Sigmoid colon (tissue), 7 donors: ENCODE measurements at places on chromosomes 7 and 10. TPM values are rescaled to one million over a fixed set of nuclear protein-coding genes. Genes with fewer than 3 reads are reported as not detected.

Gene SEMA3E
- under 0.01 TPM for polyA plus RNA-seq

DNA sequence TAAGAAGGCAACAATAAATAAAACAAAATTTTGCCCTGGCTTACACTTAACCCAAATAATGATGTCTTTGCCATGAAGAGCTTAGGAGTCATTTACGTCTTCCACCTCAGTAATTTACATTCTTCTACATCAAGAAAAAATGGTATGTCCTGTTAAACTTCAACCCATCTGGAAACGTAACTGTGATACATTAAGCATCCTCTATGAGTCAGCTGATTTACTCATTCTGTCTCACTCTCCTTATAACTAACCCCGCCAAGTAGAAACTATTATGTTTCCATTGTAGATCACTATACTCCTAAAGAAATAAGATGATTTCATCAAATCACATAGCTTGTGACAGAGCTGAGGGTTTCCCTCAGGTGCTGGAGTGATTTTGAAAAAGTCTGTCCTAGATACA, 330.7 kb downstream of the CDC14C start:
- H3K4me3 ChIP-seq = no peak overlapping the region
- H3K27me3 ChIP-seq = no peaks in the 10 kb centered on the region
- no peaks in the 10 kb centered on the region for H3K36me3 ChIP-seq
- DNase-seq = no peak

- H3K4me3 ChIP-seq = no peak overlapping the region
- no peak overlapping the region for H3K27ac ChIP-seq
- H3K36me3 ChIP-seq = peaks cover 21% of the 10 kb centered on the region
- no peak for DNase-seq
These were observed 101.2 kb upstream of the ZNF746 start for GRCh38 chr7:149598721-149599308.

DNA sequence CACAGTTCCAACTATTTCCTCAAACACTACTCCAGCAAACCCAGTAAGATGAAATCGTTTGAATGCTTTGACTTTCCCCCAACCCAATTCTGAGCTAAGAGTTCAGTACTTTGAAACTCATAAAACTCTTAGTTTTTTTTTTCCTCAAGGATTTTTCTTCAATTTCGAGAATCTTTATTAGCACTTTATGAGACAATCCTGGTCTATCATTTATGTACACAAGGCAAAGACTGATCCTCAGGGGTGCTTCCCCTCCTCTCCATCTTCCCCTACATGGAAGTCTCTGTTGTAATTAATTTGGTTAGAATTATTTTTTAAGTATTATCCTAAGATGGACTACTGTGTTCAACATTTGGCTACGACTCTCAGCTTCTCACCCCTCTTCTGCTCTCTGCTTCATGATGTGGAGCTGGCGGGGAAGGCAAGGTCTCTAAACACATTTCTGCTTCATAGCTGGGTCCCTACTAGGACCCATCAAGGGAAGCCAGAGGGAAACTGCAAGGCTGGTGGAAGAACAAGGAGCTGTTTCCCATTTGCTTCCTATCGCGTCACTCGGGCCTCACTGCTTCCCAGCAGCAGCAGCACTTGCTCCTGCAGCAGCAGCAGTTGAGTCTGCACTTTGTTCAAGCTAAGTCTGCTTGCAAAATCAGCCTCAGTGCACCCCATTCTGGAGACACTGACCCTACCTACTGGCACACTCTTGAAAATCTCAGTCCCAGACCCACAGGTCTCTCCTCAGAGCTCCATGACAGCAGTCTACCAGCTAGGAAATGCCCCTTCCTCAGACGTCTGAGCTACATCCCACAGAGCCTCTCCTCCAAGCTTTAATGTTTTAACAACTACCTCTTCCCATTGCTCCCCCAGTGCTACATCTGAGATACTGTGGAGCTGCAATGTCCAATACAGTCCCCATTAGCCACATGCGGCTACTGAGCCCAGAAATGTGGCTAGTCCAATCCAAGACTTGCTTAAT, 90.0 kb downstream of the CHCHD3 start:
- H3K4me1 ChIP-seq = peaks cover 5% of the 10 kb centered on the region
- H3K27ac ChIP-seq = no peak overlapping the region
- DNase-seq = no peak
- no peaks in the 10 kb centered on the region for H3K36me3 ChIP-seq
- no peaks in the 10 kb centered on the region for H3K27me3 ChIP-seq
- no peak overlapping the region for H3K4me3 ChIP-seq

Gene GSDME
- polyA plus RNA-seq = 1.6 TPM

- H3K27ac ChIP-seq = no peak overlapping the region
- H3K4me3 ChIP-seq = no peak overlapping the region
- H3K36me3 ChIP-seq = no peaks in the 10 kb centered on the region
These were observed 580.5 kb downstream of the NXPH1 start for GRCh38 chr7:9013940-9014339.

Gene ZNF487
- 5.3 TPM for polyA plus RNA-seq

GRCh38 chr10:16681521-16681920, 135.7 kb downstream of the RSU1 start:
- no peak overlapping the region for H3K4me3 ChIP-seq
- H3K27me3 ChIP-seq = no peaks in the 10 kb centered on the region
- DNase-seq = no peak

DNA sequence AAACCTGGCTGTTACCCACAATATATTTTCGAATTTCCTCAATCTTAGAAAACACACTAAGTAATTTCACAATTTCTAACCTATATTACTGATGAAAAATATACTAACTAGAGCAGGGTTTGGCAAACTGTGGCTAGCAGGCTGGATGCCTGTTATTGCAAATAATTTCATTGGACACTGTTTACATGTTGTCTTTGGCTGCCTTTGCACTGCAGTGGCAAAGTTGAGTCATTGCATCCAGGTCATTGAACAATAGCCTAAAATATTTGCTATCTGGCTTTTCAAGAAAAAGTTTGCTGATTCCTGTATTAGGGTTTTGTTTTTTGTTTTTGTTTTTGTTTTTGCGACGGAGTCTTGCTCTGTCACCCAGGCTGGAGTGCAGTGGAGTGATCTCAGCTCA, 47.2 kb downstream of the KIF11 start:
- no peak overlapping the region for H3K27ac ChIP-seq
- DNase-seq = no peak
- H3K36me3 ChIP-seq = no peaks in the 10 kb centered on the region
- no peaks in the 10 kb centered on the region for H3K27me3 ChIP-seq
- no peak overlapping the region for H3K4me3 ChIP-seq
- no peaks in the 10 kb centered on the region for H3K4me1 ChIP-seq

DNA sequence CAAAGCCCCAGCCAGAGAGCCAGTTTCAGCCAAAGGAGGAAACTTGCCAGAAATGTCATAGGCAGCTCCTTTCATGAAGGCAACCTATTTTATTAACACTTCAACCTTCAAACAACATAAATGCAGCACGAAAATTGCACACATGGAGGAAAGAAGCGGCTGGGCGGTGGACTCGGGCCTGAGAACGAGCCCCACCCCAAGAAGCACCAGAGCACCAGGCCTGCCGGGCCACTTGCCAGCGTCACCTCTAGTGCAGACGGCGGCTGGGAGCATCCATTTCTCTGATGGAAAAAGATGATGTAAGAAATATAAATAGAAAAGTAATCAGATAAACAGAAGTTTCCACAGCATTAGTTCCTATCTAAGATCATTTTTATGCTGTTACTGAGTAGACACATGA, 100.0 kb downstream of the TCERG1L start:
- no peaks in the 10 kb centered on the region for H3K4me1 ChIP-seq
- no peaks in the 10 kb centered on the region for H3K27me3 ChIP-seq
- H3K36me3 ChIP-seq = no peaks in the 10 kb centered on the region
- no peak for DNase-seq
- no peak overlapping the region for H3K4me3 ChIP-seq
- H3K27ac ChIP-seq = no peak overlapping the region

DNA sequence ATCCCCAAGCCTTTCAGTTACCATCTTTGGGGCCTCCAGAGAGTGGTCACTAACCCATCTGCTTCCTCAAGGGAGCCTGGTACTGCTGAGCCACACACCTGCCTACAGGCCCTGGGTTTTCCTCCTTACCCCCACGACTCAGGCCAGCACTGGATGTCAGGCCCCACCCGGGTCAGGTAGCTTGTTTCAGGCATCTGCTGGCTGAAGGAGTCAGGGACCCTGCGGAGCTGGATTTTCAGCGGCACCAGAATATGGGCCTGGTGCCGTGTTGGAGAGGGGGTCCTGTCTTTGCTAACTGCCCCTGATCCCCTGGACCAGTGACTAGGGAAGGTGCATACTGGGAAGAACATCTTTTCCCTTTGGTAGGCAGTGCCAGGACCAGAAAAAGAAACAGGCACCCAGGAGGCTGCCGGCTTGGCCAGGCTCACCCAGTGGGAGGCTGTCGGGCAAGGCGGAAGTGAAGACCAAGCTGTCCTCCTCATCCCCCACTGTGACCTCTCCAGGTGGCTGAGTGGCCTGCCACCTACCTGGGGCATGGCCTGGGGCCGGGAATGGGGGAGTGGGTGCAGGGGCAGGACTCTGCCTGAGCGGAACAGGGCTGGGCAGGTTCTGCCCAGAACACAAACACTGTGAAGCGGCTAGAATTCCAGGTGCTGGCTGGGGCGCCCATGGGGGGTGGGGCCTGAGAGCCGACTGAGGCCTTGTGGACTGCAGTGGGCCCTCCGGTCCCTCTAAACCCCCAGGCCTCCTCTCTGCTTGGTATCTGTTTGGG, 12.4 kb upstream of the SAMD8 start:
- DNase-seq = no peak
- no peaks in the 10 kb centered on the region for H3K4me1 ChIP-seq
- no peak overlapping the region for H3K4me3 ChIP-seq
- no peak overlapping the region for H3K27ac ChIP-seq

GRCh38 chr7:40758590-40758989, 623.8 kb downstream of the SUGCT start:
- no peak overlapping the region for H3K4me3 ChIP-seq
- H3K4me1 ChIP-seq = no peaks in the 10 kb centered on the region
- no peak overlapping the region for H3K27ac ChIP-seq
- no peaks in the 10 kb centered on the region for H3K27me3 ChIP-seq
- no peaks in the 10 kb centered on the region for H3K36me3 ChIP-seq

DNA sequence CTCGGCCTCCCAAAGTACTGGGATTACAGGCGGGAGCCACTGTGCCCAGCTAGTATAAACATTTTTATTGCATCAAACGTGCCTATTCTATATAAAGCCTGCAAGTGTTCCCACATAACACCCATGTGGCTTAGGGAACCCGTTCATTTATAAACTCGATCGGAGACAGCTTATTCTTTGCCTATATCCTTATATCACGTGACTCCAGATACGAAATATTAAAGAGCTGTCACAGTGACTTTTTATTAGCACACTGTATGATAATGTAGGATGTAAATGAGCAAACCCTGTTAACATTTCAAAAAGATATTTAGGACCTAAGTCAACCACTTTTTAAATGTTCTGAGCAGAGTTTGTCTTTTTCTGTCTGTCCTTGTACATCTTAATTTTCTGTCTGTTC, 642.9 kb upstream of the ADARB2 start:
- DNase-seq = no peak
- no peaks in the 10 kb centered on the region for H3K4me1 ChIP-seq
- H3K4me3 ChIP-seq = no peak overlapping the region
- no peaks in the 10 kb centered on the region for H3K27me3 ChIP-seq
- no peak overlapping the region for H3K27ac ChIP-seq
- H3K36me3 ChIP-seq = no peaks in the 10 kb centered on the region

- H3K4me1 ChIP-seq = no peaks in the 10 kb centered on the region
- no peak overlapping the region for H3K4me3 ChIP-seq
- H3K27ac ChIP-seq = no peak overlapping the region
- H3K27me3 ChIP-seq = no peaks in the 10 kb centered on the region
- no peaks in the 10 kb centered on the region for H3K36me3 ChIP-seq
These were observed 312.4 kb upstream of the CDC14C start for GRCh38 chr7:48611993-48612392.

DNA sequence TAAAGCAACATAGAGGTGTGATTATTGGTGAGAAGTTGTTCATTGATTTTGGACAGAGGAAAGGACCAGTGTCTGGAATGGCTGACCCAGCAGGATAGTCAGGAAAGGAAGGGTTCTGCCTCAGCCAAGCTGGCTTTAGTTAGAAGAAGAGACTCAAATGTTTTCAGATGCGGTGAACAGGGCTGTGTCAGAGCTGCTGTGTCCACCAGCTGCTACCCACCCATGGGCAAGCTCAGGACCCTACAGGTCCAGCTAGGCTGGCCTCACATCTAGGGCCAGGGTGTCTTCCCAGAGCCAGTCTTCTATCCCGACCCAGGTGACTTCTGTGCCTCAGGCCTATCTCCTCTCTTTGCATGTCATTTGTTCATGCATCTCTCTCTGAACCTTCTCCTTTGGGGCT, 37.3 kb upstream of the CXCL12 start:
- no peak overlapping the region for H3K4me3 ChIP-seq
- H3K27ac ChIP-seq = no peak overlapping the region
- H3K4me1 ChIP-seq = no peaks in the 10 kb centered on the region
- no peaks in the 10 kb centered on the region for H3K27me3 ChIP-seq

DNA sequence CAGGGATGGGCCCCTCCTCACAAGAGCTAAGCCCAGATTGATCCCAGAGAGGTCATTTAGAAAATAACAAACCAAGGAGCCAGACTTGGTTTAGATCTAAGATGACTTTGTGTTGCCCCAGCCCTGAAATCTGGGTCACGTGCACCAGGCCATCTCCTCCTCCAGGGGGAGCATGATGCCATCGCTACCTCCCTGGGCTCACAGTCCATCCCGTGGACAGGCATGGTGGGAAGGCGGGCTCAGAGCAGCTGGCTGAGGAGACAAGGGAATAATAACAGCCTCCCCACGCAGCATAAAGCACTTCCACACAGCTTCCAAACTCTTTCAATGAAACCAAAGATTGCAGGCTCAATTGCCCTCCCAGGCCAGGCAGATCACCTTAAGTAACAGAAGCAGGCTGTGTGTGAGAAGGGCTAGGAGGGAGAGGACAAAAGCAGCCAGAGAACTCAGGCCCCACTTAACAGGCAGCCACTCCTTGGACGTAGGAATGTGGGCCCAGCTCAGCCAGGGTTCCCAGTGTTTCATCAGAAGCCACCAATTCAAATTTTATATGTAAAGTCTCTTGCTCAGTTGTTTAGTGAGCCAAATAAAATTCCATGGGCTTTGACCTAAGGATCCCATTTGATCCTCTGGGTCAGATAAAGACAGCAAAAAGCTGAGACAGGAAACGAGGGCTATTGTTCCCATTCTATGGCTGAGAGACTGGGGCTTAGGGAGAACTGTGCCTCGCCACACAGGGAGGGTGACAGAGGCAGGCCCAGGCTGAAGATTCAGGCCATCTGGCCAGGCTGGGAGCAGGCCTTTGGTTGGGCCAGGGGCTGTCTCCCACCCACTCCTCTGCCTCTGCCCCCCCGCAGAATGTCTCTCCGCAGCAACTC, 100.2 kb downstream of the COL13A1 start:
- no peak for DNase-seq
- H3K36me3 ChIP-seq = no peaks in the 10 kb centered on the region
- no peak overlapping the region for H3K27ac ChIP-seq

Gene CFAP46
- 0.10 TPM for polyA plus RNA-seq

DNA sequence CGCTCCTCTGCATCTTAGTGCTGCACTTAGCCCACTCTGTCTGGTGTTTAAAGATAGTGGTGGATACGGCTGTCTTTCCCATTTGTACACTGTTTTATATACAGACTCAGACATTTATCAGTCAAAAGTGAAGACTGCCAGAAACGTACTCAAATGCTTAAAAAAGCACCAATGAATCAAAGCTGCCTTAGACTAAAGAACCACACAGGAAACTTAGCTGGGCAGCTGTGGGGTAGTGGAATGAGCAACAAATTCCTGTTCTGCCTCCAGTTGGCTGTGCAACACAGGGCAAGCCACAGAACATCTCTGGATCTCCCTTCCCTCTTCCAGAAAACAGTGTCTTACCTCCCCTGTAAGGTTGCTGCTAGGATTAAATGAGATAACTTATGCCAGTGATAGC, 76.0 kb downstream of the ATXN7L1 start:
- no peaks in the 10 kb centered on the region for H3K27me3 ChIP-seq
- H3K4me1 ChIP-seq = no peaks in the 10 kb centered on the region
- H3K36me3 ChIP-seq = no peaks in the 10 kb centered on the region
- no peak for DNase-seq
- H3K4me3 ChIP-seq = no peak overlapping the region
- H3K27ac ChIP-seq = peak overlapping the region; percentile 78
